ENCODE measurements at places on chromosomes 12 and 14.
A peak's percentile ranks its signal among the peaks of the same experiment; 100 is the strongest.

DNA sequence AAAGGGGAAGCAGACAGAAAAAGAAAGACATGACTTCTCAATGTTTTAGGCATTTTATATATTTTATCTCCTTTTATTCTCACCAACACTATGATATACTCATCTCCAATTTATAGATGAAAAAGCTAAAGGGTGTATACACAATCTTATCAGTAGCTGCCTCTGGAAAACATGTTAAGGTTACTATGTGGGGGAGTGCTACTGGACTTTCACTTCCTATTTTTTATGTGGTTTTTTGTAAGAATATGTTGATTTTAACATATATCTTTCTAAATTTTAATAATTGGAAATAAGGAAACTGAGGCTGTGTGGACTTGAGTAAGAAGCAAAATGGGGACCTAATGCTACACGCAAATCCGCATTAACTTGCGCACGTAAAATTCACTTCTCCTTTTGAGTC lies 99.6 kb upstream of the PDE3A start:
- no peaks in the 10 kb centered on the region for H3K36me3 ChIP-seq
- no peak overlapping the region for H3K4me3 ChIP-seq
- H3K27ac ChIP-seq, result no peak overlapping the region
- DNase-seq, result no peak

GRCh38 chr12:99427104-99427503 lies 220.4 kb upstream of the GARIN6 start:
- no peaks in the 10 kb centered on the region for H3K27me3 ChIP-seq

DNA sequence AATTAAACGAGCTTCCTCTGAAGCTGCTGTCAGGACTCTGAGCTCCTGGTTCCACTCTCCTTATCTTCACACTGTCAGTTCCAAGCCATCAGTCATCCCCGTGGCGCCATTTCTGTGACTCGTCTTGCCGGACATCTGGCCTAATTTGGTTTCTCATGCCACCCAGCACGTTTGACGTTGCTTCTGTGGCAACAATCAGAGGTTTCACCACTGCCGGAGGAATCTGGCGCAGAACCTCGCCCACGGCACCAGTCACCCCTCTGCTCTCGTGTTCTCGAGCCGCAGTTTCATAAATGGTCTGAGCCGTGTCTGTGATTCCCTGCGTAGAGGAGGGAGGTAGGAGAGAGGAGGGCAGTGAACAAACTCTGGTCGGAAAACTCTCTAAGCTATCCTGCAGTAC lies 29.7 kb downstream of the BDKRB1 start:
- peaks cover 16% of the 10 kb centered on the region for H3K36me3 ChIP-seq
- H3K4me1 ChIP-seq, result no peaks in the 10 kb centered on the region
- H3K4me3 ChIP-seq, result no peak overlapping the region
- no peak overlapping the region for H3K27ac ChIP-seq
- DNase-seq, result no peak
- no peaks in the 10 kb centered on the region for H3K27me3 ChIP-seq

DNA sequence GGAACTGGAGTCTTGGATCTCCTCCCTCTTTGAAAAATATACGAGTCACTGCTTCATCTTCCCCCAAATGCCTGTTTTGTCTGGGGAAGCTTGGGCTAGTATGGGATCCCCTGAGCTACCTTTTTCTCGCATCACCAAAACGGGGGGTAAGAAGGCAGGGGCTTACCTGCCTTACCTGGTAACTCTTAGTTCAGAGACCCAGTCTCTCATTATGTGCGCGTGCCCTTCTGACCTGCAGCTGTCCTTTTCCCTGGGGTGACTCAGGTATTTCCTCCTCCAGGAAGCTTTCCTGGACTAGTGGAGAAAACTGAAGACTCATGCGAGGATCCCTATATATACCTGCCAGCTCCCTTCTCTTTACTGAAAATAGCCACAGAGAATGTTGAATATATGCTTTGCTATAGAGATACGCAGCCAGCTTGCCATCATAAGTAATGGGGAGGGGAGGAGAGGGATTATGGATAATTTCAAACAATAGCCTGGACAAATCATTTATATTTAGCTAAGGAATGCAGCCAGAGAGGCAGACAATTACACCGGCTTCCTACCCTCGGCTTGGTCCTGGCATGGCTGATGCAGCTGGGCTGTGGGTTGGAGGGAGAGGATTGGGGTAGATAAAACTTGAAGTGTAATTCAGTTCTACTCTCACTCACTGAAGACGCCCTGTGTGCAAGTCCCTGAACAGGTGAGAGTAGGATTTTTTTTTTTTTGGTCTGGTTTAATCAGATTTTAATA lies 1.1 kb downstream of the TSPAN9 start:
- no peak for DNase-seq
- peaks cover 19% of the 10 kb centered on the region for H3K4me1 ChIP-seq
- no peak overlapping the region for H3K27ac ChIP-seq
- no peaks in the 10 kb centered on the region for H3K36me3 ChIP-seq
- H3K27me3 ChIP-seq, result peaks cover 7% of the 10 kb centered on the region

GRCh38 chr12:132501204-132501940 lies 11.4 kb downstream of the FBRSL1 start:
- no peak overlapping the region for H3K27ac ChIP-seq
- DNase-seq, result no peak
- no peaks in the 10 kb centered on the region for H3K36me3 ChIP-seq
- H3K4me3 ChIP-seq, result no peak overlapping the region
- H3K27me3 ChIP-seq, result no peaks in the 10 kb centered on the region

- H3K27ac ChIP-seq, result no peak overlapping the region
- peak overlapping the region; percentile 85 for H3K4me3 ChIP-seq
- peaks cover 60% of the 10 kb centered on the region for H3K27me3 ChIP-seq
- H3K4me1 ChIP-seq, result peaks cover 30% of the 10 kb centered on the region
Observed at GRCh38 chr14:53953828-53954550, 2.6 kb downstream of the BMP4 start.

DNA sequence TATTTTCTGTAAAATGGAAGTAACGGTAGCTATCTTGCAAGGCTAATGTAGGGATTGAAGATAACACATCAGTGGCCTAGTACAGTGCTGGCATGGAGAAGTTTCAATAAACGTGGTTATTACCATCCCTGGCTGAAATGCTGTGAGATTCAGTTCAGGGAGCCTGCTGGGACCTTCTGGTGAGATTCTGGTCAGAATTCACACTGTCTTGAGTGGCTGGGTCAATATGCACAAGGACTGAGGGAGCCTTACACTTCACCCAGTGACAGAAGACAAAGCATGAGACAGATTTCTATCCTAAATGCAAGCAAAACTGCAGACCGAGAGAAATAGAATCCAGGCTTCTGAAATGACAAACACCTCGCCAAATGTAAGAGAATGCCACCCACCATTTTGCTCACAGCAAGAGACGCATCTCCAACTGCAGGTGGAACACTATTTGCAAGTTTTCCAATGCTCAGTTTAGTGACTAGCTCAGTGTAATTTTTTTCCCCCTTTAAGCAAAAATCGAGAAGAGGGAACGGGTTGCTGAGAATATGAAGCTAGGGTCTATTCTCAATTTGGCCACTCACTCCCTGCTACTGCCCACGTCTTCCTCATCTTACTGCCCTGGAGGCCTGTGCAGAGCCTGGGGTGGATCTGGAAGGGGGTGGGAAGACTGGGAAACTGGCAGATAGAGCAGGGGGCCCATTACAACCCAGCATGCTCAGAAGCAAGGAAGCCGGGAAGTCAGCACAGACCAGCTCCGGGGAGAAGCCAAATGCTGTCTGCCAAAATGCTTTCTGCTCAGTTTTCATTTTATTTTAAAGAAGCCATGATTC lies 201.3 kb downstream of the TTC7B start:
- DNase-seq, result no peak
- no peaks in the 10 kb centered on the region for H3K36me3 ChIP-seq
- H3K27ac ChIP-seq, result no peak overlapping the region
- H3K4me1 ChIP-seq, result no peaks in the 10 kb centered on the region

GRCh38 chr14:89221109-89221810 lies 195.8 kb downstream of the FOXN3 start:
- no peak overlapping the region for H3K4me3 ChIP-seq
- DNase-seq, result peak; percentile 14
- H3K4me1 ChIP-seq, result peaks cover 31% of the 10 kb centered on the region
- H3K36me3 ChIP-seq, result peaks cover 12% of the 10 kb centered on the region
- H3K27ac ChIP-seq, result peak overlapping the region; percentile 94

DNA sequence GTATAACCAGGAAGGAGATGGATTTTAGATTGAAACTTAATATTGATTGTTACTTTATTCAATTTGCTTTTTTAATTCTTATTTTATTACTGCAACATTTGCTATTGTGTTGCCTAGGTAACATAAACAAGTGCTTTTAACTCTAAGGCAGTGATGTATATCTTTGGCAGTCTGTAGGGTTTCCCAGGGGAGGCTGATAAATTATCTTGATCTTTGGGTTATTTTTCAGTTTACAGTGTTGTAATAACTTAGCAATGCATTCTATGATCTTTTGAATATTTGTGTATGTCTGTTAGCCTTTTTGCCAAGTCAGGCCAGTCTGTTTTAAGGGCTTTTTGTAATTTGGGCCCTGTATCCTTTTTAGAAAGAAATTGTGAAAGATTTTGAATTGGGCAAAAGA lies 7.8 kb upstream of the DTD2 start:
- peaks cover 8% of the 10 kb centered on the region for H3K4me1 ChIP-seq
- no peaks in the 10 kb centered on the region for H3K36me3 ChIP-seq
- H3K27ac ChIP-seq, result no peak overlapping the region
- H3K27me3 ChIP-seq, result no peaks in the 10 kb centered on the region
- no peak for DNase-seq

DNA sequence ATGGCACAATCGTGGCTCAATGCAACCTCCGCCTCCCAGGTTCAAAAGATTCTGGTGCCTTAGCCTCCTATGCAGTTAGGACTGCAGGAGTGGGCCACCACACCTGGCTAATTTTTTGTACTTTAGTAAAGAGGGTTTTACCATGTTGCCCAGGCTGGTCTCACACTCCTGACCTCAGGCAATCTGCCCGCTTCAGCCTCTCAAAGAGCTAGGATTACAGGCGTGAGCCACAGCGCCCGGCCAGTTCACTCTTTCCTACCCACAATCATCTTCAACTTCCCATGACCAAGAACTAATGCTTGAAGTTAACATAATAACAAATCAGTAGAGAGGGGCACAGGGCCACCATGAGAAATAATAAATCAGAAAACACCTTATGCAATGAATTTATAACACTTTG lies 82.4 kb downstream of the HECTD1 start:
- H3K4me3 ChIP-seq, result no peak overlapping the region
- DNase-seq, result no peak

Measured in naive B cell (primary cell).